NCI-H69 (cell line): ENCODE measurements at places on chromosomes 1 and 21.

GRCh38 chr1:234608911-234609690 lies 877 bp downstream of the IRF2BP2 start:
- peak; percentile 91 for DNase-seq

DNA sequence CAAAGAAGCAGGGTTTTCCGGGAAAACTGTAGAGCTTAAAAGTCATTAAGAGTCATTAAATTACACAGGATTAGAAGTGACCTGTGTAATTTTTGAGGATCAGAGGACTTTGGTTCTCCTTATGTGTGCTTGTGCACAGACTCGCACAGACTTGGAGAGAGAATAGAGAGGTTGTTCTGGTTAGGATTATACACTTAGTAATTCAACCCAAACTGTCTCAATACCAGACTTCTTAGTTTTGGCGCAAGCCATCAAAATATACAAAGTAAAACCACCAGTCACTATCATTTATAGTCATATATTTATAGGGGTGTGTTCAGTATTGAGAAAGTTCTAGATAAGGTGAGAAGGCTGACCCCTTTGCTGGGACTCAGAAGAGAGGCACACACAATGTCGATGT lies 112.3 kb downstream of the HLX start:
- DNase-seq: no peak

GRCh38 chr1:198165927-198166647 lies 9.3 kb downstream of the NEK7 start:
- DNase-seq: no peak

DNA sequence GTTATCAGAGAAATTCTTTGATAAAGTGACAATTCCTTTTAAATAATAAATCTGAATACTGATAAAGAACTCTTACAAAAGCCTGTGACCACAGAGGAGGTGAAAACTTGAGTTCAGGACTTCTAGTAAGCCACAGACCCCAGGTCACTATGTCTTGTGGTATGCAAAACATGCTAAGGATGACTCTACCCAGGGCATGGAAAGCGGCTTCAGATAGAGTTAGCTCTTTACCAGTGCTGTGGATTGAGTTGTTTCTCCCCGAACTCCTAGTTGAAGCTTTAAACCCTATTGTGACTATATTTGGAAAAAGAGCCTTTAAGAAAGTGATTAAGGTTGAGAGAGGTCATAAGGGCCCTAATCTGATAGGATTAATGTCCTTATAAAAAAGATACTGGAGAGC lies 42.3 kb downstream of the HLX start:
- no peak for DNase-seq

GRCh38 chr1:26346274-26347033 lies 7.5 kb downstream of the CRYBG2 start:
- no peak for DNase-seq

DNA sequence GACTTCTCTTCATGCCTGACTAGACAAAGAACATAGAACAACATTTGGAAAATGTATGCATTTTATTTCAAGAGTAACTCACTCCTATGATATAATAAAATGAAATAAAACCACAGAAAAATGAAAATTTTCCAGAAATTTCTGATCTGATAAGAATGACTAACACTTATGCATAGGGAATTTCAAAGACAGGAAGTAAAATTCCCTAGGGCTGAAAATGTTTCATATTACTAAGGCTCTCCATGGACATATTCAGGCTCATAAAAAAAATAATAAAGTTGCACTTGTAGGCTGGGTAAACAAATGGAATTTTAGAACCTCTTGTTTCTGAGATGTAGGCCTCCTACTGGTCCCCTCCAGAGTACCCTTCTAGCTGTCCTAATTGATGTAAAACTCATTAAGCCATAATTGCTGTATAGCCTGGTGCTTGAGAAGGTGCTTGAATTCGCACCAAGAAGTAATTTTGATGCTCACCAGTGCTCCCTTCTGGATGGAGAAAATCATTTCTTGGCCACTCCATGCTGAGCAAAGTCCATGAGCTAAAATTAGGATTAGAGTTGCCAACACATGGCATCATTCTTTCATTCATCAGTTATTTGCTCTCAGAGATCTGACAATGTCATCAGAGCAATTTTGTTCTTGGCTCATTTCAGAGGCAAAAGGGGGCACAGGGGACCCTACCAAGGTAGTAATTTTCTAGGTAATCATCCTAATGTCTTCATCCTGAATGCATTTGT lies 641.0 kb upstream of the CAMK1G start:
- peak; percentile 95 for DNase-seq

DNA sequence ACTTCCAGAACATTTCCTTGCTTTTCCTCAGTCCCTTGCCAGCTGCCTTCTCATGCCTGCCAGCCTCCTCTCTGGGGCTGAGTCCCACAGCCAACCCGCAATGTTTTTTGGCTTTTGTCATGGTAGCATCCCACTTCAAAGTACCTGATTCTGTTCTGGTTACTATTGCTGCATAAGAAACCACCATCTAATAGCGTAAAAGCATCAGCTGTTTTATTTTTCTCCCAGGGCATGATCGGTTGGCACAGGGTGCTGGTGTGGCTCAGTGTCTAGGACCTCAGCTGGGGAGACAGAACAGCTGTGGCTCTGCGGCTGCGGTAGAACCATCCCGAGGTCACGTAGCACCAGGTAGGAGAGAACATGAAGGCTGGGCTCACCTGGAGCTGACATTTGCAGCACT lies 8.9 kb upstream of the PRMT2 start:
- DNase-seq: no peak

- DNase-seq: no peak
These were observed 107.1 kb upstream of the ERRFI1 start for GRCh38 chr1:8133190-8133589.

- no peak for DNase-seq
These were observed 11.2 kb upstream of the SNAPIN start for GRCh38 chr1:153647346-153647714.

- no peak for DNase-seq
These were observed 23.8 kb downstream of the KCNA2 start for GRCh38 chr1:110582378-110582777.

GRCh38 chr1:153598309-153599172 lies 14.4 kb downstream of the S100A16 start:
- peak; percentile 96 for DNase-seq

- no peak for DNase-seq
These were observed 1644.0 kb upstream of the B3GALT2 start for GRCh38 chr1:194830387-194830786.

GRCh38 chr1:96362623-96363022 lies 359.0 kb upstream of the PTBP2 start:
- DNase-seq: no peak

DNA sequence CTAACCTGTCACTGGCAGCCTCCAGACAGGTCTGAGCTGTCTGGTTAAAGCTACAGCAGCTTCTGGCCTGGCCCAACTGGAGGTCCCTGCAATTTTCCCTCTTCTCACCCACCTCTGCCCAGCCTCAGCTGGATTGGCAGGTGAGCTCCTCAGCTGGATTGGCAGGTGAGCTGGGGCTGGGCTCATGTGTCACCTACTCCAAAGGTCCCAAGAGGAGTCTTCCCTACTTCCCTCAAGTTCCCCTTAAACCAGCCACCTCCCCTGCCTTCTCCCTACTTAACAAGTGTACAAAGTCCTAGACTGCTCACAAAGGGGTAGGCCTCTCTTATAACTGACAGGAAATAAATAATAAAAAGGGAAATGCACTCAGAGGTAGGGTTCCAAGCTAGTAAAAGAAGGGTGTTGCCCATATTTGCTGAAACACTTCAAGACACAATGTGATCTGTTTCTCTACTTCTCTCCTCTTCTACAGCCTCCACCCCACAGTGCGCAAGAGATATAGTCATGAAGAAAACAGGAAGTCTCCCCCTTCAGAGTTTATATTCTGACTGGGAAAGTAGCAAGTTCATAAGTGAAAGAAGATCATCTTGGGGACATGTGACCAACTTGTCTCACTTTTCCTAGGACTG lies at the start of gene GPA33:
TSS of gene GPA33 (minus strand) at position 64 of the 629 bp plus-strand sequence. CDS start 90 bp downstream, outside the sequence.
- DNase-seq: no peak

- DNase-seq: no peak
These were observed 24.5 kb downstream of the OPRD1 start for GRCh38 chr1:28836421-28836956.

DNA sequence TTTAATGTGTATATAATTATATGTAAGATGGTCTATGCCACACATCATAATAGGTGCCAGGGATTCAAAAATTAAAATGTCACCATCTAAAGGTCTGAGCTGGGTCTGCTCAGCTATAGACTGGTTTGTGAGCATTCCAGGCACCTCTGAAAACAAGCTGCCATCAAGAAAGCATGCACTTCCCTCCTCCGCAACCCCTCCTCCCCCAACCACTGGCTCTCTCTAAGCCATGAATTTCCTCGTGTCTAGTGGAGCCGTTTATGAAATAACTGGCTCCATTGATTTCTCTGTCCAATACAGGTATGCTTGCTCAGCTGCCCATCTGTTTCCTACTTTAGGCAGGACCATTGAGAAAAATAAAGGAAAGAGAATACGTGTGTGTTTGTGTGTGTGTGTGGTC lies 522.6 kb upstream of the PLXNA2 start:
- peak; percentile 70 for DNase-seq

GRCh38 chr1:209511169-209511568 lies 72.3 kb upstream of the CAMK1G start:
- DNase-seq: no peak

GRCh38 chr1:80673935-80674597 lies 1126.7 kb upstream of the ADGRL2 start:
- no peak for DNase-seq

GRCh38 chr1:183116416-183116815 lies 69.6 kb upstream of the LAMC2 start:
- no peak for DNase-seq

DNA sequence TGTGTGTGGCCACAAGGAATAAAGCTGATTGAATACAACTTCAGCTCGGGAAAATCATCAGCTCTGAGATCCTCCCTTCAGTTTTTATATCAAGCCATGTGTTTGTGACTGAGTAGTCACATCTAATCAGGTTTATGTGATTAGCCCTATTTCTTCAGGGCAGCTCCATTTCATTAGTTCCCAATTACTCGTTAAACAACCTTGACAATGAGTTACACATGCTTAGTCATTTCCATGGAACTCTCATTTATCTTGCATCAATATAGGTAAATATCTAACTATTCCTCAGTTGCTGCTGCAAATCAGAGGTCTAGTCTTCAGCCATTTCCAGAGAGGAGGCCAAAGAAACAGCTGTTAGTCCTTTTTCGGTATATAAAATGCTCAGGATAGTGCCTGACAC lies 16.3 kb downstream of the CRB1 start:
- no peak for DNase-seq

- DNase-seq: peak; percentile 55
These were observed 41.5 kb downstream of the IGSF21 start for GRCh38 chr1:18149027-18149641.

- peak; percentile 50 for DNase-seq
These were observed 688 bp downstream of the PRXL2B start for GRCh38 chr1:2587071-2587859.

DNA sequence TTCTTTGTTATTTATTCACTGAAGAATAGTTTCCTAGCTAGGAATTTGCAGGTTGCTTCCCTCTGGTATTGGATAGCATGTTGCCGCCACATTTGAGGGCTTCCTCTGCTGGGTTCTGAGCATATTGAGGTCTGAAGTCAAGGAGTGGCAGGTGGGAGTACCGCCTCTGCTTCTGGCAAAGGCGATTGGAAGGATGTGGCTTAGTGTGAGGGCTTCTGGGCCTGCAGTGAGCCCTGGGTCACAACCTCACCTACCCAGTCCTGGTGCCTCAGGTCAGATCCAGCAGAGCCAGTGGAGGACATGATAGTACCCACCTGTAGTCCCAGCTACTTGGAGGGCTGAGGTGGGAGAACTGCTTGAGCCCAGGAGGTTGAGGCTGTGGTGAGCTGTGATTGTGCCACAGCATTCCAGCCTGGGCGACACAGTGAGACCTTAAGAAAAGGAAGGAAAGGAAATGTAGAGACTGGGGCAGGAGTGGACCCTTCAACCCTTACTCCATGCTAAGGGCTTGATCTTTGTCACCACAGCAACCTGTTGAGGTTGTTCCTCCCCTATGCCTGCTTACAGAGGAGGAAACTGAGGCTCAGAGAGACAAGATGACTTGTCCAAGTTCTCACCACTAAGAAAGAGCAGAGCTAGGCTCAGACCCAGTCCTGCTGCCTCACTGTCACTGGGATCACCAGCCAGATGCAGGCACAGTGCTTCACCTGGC lies 22.8 kb downstream of the A3GALT2 start:
- DNase-seq: no peak

DNA sequence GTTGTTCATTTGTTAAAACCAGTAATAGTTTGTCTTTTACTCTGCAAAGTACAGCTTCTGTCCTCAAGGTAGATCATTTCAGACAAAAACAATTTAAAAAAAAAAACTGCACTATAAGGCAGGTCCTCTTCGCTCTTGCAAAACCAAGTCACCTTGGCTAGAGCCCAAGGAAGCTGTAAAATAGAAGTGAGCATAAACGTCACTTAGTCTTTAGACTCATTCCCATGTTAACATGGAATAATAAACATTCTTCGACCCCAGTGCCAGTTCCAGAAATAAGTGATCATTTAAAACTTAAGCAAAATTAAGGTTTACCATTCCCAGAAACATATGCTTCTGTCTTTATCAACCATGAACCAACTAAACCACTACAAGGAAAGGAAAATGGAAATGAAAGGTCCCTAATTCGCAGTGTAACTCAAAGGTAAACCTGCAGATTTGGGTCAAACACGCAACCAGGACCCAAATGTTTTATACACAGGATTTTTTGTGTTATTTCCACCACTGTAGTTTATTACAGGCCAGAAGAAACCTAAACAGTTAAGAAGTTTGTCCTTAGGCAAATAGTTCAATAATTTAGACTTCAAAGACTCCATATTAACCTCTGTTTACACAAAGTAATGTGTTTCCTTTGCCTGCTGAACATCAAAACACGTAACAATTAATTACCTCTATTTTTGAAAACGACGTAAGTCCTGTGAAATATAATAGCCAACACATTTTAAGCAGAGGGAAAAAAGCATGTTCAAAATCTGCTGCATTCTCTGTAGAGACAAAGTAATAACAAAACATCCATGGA lies 54.6 kb downstream of the TGFBR3 start:
- DNase-seq: no peak

DNA sequence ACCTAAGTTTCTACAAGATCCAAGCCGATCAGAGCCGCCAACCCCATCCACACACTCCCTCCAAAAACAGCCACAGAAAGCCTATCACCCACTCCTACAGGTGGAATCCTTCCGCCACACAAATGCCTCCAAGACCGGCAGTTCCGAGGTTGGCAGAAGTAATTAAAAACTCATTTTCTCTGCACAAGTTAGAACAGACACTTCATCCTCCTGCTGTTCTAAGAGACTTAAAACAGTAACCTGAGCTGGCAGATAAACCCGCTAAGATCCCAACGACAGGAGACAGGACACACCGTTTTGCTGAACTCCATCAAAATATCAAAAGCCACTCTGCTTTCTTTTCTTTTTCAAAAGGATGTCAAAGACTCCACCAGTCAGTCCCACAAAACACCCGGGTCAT lies 2.8 kb downstream of the SSBP3 start:
- DNase-seq: peak; percentile 14

- DNase-seq: no peak
These were observed 1.0 kb downstream of the LIN28A start for GRCh38 chr1:26411624-26412074.

GRCh38 chr1:178004926-178005391 lies 35.1 kb upstream of the SEC16B start:
- no peak for DNase-seq

GRCh38 chr1:54091666-54092065 lies 38.3 kb downstream of the TCEANC2 start:
- DNase-seq: no peak

GRCh38 chr1:246527402-246528088 lies 20.5 kb upstream of the SMYD3 start:
- DNase-seq: no peak

GRCh38 chr1:226486161-226486560 lies 62.4 kb upstream of the STUM start:
- DNase-seq: no peak

GRCh38 chr1:66654643-66655042 lies 97.6 kb upstream of the DYNLT5 start:
- no peak for DNase-seq
